ENCODE measurements at places on chromosomes 3 and 15.

DNA sequence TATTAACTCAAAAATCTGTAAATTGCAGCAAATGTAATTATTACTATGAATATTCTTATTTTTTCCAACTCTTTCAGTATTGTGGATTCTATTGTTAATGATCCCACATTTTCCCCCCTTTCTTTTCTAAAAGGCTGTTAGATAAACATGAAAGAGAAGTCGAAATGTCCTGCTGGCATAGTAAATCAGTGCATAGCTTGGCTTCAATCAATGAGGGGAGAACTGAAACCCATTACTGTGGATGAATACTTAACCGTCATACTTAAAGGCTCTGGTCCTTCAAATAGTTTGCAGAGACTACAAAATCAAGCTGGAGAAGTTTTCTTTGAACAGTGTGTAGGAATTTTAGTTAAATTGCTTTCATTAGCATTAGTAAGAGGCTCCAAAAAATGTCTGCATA, 667.9 kb downstream of the CADM2 start:
- no peak for DNase-seq

DNA sequence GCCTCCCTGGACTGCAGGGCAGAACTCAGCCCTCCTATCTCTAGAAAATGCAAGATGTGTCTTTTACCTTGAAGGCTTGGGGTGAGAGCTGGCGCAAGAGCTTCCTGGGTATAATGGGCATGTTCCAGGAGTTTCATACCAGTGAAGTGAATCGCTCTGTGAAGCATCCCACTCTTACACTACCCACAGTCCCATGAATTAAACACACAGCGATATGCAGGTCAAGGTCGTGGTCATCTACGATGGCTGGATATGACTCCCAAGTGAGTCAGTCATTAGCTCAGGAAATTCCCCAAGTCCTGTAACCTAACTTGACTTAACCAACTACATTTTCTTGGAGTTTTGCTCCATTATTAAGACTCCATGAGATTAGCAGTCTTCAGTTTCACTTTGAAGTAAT, 439.7 kb downstream of the NTRK3 start:
- DNase-seq = no peak

DNA sequence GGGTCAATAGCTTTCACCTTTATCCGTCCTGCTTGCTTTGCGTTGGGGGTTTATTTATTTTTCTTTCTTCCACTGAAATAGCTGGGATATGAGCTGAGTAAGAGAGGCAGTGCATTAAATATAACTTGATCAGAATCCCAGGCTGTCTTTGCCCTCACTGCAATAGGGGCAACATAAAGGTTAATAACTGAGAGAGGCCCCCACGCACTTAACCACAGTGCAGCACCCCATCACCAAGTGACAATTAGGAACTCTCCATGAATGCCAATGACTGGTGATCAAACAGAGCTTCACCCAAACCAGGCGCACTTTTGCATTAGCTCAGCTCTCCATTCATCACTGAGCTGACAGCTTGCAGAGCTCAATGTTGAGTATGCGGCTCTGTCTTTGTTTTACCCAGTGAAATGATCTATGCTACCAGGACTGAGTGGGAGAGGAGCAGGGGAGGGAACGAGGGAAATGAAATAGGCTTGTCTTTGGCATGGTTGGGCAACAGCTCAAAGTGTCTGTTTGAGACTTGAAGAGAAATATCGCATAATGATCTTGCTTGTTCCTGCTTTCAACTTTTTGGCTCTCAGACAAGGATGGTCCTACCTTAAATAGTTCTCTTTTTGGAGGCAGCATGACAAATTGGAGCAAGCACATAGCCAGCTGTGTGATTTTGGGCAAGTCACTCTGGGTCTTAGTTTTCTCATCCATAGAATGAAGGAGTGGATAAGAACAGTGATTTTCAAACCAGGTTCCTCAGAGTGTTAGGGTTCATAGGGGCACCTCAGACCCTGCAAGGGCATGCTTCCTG, 14.5 kb upstream of the GLCE start:
- DNase-seq = no peak

DNA sequence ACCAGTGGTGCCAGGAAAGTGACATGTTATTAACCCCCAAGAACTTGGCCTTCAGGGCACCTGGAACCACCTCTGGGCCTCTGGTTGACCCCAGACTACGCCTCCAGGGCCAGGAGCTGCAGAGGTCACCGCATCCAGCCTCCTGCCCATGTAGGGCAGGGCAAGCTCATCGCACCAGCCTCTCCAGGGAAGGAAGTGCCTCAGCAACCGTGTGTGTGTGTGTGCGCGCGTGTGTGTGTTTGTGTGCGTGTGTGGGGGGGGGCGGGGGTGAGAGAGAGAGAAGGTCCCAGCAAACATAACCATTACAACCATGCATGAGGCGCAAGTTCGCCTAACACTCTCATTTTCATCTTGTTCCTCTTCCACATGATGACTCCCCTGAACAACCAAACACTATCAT, 31.8 kb downstream of the RAB6B start:
- no peak for DNase-seq

- no peak for DNase-seq
Measured at GRCh38 chr15:52464478-52464877, 64.2 kb downstream of the MYO5A start.

DNA sequence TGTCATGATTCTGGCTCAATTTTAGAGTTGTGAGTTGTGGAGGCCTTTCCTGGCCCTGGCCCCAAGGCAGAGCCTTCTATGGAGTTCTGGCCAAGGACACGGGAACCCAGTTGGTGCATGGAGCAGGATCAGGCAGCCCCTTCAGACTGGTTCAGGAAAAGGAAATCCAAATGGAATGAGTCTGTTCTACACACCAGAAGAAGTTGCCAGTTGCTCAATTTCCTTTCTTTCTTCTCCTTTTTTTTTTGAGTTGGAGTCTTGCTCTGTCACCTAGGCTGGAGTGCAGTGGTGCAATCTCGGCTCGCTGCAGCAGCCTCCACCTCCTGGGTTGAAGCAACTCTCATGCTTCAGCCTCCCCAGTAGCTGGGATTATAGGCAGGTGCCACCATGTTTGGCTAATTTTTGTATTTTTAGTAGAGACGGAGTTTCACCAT, 28.9 kb upstream of the BHLHE40 start:
- no peak for DNase-seq

Data from NCI-H526 (cell line).